Panc1 (cell line): ENCODE measurements at places on chromosomes 7 and 10. TPM values are rescaled to one million over a fixed set of nuclear protein-coding genes. Genes with fewer than 3 reads are reported as not detected.

DNA sequence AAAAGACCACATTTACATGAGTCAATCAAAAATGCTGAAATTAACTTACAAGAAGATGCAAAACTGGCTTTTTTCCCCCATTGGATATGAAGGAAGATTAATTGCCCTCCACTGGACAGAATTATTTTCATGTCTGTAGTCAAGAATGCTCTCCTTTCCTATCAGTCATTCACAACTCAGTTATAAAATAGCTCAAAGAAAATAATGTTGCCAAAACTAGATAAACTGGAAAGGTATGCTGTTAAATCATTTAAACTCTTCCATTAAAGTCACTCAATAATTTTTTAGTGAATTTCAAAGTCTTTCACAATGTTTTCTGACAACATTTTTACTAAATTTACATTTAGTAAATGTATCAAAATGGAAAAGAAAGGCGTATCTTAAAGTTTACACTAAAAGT lies 384.5 kb downstream of the HGF start:
- DNase-seq, result no peak

- no peak for DNase-seq
Observed at GRCh38 chr7:70599446-70600190, 532.3 kb upstream of the GALNT17 start.

- no peak for DNase-seq
Observed at GRCh38 chr10:67669978-67670377, 26.0 kb downstream of the CTNNA3 start.

DNA sequence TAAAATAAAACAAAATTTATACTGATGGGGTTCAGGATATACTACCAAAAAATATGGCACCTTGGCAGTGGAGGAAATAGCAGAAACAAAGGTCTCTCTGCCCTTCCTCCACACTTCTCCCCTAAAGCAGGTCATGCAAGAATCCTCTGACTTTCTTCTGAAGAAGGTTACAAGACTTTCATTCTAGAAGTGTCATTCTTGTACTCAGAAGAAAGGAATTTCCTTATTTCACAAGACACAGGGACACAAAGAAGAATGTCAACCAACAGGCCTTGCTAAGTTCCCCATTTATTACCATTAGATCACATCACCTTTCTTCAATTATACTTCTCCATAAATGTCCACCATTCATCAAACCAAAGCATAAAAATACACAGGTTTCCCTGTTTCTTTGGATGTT lies 470.2 kb downstream of the PAXIP1 start:
- no peak for DNase-seq

DNA sequence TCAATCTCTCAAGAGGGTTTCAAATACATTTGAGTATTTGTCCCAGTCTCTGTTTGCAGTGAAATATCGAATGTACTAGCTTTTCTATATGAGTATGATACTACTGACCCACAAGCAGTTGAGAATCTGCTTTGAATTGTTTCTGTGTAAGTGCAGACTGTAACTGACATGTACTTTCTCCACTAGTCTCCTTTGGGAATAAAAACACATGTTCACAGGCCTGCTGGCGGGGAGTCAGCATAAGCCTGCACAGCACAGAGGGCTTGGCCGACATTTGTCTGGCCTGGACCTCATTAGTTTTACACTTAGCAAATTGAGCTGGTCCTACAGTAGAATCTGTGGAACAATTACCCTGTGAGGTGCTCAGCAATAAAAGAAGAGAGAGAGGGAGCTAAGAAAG lies 72.6 kb downstream of the ITGB8 start:
- DNase-seq, result no peak

- DNase-seq, result peak; percentile 51
Observed at GRCh38 chr10:50325449-50326171, 74.3 kb upstream of the ASAH2 start.

GRCh38 chr7:44767912-44768627 lies 19.4 kb downstream of the ZMIZ2 start:
- DNase-seq, result no peak

DNA sequence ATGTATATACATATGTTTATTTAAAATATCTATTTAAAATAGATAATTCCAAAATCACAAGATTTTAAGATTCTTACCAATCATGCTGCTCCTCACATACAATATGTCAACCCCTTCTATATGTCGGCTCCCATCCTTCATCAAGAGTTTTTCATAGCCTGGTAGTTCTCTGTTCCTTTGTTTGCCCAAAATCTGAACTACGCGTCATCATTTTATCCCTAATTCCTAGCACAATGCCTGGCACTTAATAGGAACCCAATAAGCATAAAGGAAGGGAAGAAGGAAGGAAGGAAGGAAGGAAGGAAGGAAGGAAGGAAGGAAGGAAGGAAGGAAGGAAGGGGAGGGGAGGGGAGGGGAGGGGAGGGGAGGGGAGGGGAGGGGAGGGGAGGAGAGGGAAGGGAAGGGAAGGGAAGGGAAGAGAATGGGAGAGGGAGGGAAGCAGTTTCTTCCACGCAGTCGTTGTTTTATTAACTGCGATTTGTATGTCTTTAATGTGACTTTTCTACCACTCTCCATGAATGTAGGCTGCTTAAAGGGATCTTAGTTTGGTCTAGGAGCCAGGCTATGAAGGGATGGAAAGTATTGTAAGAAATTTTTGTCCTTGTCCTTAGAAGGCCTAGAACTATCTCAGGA lies 83.3 kb upstream of the PCGF5 start:
- no peak for DNase-seq

DNA sequence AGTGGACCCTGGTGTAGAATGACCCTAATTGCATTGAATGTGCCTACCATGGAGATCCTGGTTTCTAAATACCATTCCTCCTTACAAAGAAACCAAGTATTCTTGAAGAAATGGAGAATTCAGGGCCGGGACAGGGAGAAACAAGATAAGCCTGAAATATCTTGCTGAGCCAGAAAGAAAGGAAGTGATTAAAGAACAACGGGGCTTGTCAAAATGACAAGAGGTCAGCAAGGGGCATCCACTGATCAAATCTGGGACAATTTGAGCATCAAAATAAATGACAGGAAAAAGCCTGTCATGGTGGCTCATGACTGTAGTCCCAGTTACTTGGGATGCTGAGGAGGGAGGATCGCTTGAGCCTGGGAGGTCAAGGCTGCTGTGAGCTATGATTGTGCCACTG lies 8.1 kb downstream of the ABHD11 start:
- no peak for DNase-seq

The FOXP2 gene
- 0.54 TPM for total RNA-seq

DNA sequence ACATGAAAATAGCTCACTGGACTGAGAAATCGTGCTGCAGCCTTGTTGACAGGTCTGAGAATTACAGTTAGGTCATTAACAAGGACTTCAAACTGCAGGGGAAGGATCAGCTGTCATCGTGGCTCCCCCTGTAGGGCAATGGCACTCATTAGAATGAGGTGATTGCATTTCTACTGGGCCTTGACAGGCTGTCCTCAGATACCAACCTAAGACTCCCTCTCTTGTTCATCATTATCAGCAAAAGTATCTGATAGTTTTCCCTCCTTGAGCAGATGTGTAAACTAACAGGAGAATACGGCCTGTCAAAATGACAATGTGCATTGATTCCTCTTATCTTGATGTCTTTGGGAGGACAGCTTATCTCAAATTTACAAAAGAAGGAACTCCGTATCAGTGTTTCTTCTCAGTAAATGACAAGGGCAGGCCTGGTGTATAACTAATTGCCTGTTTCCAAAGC lies 648.5 kb upstream of the LRRN3 start:
- DNase-seq, result peak; percentile 24

- no peak for DNase-seq
Observed at GRCh38 chr10:9268176-9268575, 1213.7 kb downstream of the GATA3 start.

GRCh38 chr7:109997837-109998236 lies 1093.1 kb upstream of the LRRN3 start:
- DNase-seq, result no peak

The CEP55 gene
- total RNA-seq, result 96.4 TPM

The ANXA8L1 gene
- 0.26 TPM for total RNA-seq

GRCh38 chr7:142478479-142479220 lies 220.8 kb upstream of the PRSS58 start:
- no peak for DNase-seq

GRCh38 chr10:3438606-3439005 lies 266.0 kb upstream of the PITRM1 start:
- DNase-seq, result no peak

DNA sequence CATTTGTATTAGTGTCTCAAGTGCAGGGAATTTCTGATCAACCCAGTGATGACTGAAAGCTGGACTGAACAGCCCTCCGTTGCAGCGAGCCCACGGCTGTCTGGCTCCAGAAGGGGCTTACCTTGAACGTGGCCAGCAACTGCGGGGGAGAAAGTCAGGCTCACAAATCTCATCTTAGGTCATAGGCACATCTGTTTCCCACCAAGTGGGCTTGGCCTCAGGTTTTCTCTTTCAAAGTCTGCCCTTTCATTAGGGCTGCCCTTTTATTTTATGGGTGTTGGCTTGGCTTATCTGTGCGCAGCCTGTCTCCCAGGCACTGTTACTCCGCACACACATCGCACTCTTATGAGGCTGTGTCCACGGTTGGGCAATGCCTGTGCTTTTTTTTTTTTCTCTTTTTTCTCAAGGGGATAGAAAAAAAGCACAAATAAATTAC lies 178.0 kb downstream of the JCAD start:
- no peak for DNase-seq

The AOC1 gene
- 0.15 TPM for total RNA-seq

DNA sequence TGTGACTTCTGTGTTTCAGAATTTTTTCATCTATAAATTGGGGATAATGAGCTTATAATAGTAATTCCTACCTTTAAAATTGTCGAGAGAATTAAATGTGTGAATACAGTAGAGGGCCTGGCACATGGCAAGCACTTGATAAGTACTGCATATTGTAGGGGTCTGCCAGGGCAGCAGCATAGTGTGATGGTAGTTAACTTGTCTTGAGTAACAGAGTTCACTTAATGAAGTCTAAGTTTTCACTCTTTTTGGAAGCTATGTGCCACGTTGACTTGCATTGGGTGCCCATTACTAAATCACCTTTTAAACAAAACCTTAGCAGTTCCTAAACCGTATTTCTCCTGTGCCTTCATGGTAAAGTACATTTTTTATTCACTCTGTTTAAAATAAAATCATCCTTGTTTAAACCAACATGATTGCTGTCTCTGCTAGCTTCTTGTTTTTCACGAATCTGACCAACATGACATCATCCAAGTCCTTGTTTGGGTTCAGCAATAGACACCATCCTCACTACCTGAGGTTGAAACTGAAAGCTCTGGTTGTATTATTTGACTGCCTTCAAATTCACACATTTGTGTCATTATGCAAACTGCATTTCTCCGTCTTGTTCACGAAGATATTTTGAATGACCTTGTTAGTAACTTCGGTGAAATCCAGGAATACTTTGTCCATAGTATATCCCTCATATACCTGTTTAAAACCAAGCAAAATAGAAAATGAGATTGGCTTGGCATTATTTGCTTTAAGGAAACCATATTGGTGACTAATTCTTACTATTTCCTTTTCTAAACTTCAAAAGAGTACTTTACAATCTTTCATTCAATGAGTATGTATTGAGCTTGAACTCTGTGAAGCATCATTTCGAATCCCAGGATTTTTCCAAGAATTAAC lies 340.2 kb downstream of the SUGCT start:
- DNase-seq, result no peak

The SLC26A3 gene
- total RNA-seq, result 0.36 TPM

DNA sequence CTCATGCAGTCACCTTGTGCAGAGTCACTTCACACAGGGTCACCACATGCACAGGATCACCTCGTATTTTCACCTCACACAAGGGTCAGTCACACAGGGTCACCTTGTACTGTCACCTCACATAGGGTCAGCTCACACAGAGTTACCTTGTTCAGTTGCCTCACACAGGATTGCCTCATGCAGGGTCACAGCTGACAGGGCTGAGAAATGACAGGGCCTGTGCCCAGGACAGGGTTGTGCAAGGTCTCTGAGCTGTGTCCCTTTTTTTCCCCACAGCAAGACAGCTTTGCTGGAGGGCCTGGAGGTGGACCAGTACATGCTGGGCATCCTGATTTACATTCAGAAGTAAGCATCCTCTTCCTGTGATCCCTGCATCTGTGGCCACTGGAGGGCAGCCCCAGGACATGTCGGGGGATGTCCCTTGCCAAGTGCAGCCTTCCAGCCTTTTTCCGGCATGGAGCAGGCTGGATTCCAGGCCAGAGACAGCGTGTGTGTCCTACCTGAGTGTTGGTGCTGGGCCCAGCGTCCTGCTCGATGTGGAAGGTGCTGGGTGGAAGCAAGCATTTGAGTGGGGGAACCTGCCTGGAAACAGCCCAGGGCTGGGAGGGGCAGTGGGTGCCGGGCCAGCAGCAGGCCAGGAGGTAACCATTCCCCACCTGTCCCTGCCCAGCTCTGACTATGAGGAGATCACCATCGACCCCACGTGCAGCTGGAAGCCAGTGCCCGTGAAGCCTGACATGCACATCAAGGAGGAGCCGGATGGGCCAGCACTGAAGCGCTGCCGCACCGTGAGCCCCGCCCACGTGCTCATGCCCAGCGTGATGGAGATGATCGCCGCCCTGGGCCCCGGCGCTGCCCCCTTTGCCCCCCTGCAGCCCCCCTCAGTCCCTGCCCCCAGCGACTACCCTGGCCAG lies 16.3 kb downstream of the ZMIZ2 start:
- DNase-seq, result no peak

- no peak for DNase-seq
Observed at GRCh38 chr7:132430861-132431822, 145.1 kb downstream of the PLXNA4 start.

DNA sequence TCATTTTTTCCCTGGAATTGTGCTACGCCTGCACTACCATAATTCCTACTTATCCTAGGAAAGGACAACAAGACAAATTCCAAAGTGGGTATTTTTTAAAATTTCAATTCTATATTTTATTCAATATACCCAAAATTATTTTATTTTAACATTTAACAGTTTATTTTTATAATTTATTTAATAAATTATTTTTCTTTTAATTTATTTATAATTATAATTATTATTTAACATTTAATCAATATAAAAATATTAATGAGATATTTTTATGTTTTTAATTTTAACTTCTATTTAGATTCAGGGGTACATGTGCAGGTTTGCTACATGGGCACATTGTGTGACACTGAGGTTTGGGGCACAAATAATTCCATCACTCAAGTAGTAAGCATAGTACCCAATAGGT lies 65.6 kb upstream of the VSTM2A start:
- no peak for DNase-seq

The PLCE1 gene
- 39.7 TPM for total RNA-seq

- peak; percentile 43 for DNase-seq
Observed at GRCh38 chr10:104925232-104925851, 284.3 kb downstream of the SORCS3 start.

- no peak for DNase-seq
Observed at GRCh38 chr7:17307969-17308648, 9.7 kb downstream of the AHR start.

DNA sequence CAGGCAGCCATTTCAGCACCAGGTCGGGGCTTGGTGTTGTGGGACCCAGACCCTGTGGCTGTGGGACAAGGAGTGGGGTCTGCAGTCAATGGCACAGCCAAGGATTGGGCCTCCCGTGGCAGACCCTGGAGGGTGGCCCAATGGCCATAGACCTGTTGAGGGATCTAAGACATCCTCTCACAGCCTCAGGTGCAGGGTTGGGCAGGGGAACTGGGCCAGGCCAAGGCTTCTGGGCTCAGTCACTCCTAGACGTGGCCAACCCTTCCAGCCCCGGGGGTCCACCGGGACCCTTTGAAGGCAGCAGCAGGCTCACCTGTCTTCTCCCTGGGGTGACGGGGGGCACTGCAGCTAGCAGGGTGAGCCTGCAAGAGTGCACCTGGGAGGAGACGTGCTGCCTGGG lies 45.7 kb upstream of the DPYSL4 start:
- DNase-seq, result no peak

The PODXL gene
- 32.3 TPM for total RNA-seq

The FOXI2 gene
- not detected for total RNA-seq

GRCh38 chr10:86164174-86164774 lies 202.3 kb downstream of the GRID1 start:
- no peak for DNase-seq

The ACSL5 gene
- 2.4 TPM for total RNA-seq
